ENCODE measurements at places on chromosomes 4 and X.

- no peak for DNase-seq
These were observed 275.5 kb downstream of the CFAP299 start for GRCh38 chr4:80610845-80611677.

DNA sequence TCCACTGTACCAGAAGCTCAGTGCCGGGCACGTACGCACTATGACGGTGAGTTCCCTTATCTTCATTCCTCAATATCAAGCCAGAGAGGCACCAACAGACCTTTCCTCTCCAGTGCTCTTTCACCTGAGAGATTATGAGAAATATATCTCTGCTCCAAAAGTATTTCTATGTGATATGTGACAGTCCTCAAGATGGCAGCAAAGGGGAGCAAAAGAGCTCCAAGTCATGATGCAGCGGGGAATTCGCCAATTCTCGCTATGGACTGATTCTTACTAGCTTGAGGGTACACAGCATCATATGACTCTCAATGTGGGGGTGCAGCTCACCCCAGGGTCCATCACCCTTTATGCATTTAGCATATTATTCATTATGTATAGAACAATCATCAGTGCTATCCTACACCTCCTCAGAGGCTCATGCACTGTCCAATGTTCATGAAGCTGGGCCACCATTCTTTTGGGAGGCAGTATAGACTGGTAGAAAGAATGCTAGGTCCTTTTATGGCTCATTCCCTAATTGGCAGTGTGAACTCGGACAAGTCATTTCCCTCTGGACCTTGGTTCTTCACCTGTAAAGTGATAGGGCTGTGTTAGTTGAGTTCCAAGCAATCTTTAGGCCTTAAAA lies 12.8 kb upstream of the IQSEC2 start:
- DNase-seq: no peak

- no peak for DNase-seq
These were observed 244.3 kb downstream of the GPAT3 start for GRCh38 chr4:83780053-83780733.

DNA sequence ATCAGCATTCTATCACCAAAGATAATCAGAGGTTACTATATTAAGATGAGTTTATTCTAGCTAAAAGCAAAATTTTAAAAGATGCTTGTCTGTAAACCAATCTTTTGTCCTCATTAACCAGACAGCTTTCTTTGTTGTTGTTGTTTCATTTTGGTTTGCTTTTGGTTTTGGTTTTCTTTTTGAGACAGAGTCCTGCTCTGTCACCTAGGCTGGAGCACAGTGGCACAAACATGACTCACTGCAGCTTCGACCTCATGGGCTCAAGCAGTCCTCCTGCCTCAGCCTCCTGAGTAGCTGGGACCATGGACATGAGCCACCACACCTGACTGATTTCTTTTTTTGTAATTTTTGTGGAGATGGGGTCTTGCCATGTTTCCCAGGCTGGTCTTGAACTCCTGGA lies 102.9 kb downstream of the COX18 start:
- DNase-seq: no peak

- DNase-seq: no peak
These were observed 516.6 kb downstream of the PPARGC1A start for GRCh38 chr4:23373261-23373660.
